ENCODE measurements at places on chromosomes 13 and 19.

DNA sequence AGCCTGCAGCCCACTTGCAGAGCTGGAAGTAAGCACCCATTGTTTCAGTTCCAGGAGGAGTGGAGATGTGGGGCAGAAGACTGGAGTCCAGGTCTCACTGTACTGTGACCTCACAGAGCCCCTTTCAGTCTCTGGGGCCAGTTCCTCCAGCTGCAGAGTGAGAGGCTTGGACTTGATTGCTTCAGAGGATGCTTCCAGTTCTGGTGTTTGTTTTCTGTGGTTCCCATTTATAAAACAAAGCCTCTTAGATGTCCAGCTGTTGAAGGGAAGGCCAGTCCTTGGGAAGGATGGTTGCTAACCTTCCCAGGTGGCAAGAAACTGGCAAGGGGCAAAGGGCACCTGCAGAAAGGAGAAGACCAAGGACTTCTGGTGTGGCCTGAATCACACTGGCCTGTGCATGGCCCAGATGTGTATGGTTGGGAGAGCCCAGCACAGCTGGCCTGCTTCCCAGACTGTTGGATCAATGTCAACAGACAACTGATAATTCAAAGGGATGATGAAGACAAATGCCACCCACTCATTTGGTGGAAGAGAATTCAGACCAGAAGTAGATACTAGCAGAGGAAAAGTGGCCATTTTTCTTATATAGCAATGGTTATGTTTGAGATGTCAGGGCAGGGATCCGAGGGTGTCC is 218.5 kb downstream of the ZNF536 start:
- DNase-seq: no peak

GRCh38 chr13:43026262-43026661 is 2.9 kb downstream of the DNAJC15 start:
- DNase-seq: no peak

- DNase-seq: no peak
Observed at GRCh38 chr19:48473161-48473966, 4.2 kb downstream of the CYTH2 start.

DNA sequence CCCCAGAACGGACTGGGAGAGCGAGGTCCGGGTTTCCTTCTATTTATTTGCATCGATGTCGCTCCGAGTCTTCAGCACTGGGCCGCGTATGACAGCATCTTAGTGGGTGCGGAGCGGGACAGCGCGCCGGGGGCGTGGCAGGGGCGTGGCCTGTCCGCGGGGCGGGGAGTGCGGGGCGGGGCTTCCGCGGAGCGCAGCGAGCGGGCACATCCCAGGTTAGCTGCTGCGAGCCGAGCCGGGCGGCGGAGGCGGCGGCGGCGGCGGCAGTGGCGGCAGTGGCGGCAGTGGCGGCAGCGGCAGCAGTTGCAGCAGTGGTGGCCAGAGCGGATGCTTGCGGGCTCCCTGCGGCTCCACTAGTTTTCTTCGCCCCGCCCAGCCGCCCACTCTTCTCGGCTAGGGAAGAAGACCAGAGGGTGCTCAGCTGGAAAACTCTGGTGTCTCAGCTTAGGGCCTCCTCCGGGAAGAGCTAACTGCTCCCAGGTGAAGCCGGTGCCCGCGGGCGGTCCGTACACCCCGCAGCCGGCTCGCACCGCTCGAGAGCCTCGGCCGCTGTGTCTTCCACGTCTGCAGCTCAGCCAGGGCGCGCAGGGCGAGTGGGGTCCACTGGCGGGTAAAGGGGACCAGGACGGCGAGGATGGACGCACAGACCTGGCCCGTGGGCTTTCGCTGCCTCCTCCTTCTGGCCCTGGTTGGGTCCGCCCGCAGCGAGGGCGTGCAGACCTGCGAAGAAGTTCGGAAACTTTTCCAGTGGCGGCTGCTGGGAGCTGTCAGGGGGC is at the start of gene GPC5:
GPC5 (plus strand) TSS at position 209 of the 776 bp plus-strand sequence.
- peak; percentile 89 for DNase-seq

DNA sequence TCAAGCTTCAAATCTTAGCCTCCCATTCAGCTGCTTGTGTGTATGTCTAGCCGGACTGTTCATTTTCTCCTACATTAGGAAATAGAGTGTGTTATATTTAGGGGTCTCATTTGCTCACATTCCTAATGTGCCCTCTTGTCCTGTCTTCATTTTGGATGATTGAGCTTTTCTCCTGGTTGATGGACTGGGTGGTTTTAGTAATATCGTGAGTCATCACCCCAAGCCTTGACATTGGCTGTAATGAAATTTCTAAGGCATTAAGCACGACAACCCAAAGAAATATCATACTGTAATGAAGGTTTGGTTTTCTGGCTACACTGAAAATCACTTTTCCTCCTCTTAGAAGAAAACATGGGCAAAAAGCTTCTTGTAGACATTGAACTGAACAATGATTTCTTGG is 110.7 kb upstream of the WASF3 start:
- no peak for DNase-seq

Measured in activated CD4-positive, alpha-beta T cell treated with anti-CD3 and anti-CD28 coated beads, Interleukin-10, Interleukin-2, amounts not matched to agents 100 ng/mL and 50 ng/mL, durations not matched to agents 16 hours and 8 hours (primary cell).